ENCODE measurements at places on chromosomes 5 and 9.

- ATAC-seq, result no peak
These were observed 2.5 kb downstream of the BRIX1 start for GRCh38 chr5:34918025-34918424.

DNA sequence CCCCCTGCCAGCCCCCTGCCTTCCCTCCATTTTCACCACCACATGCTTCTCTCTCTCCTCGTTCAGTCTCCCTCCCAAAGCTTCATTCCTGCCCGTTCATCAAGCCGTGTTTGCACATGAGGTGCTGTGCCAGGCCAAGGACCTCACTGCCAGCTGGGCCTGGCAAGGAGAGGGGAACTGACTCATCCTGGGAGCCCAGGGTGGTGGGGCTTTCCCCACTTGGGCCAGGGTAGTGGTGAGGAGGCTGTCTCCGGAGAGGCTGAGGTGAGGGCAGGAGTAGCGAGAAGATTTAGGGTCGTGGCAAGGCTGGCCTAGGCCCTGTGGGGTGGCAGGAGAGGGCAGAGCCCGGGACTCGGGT lies 30.4 kb upstream of the NOTCH1 start:
- peak; percentile 79 for ATAC-seq

DNA sequence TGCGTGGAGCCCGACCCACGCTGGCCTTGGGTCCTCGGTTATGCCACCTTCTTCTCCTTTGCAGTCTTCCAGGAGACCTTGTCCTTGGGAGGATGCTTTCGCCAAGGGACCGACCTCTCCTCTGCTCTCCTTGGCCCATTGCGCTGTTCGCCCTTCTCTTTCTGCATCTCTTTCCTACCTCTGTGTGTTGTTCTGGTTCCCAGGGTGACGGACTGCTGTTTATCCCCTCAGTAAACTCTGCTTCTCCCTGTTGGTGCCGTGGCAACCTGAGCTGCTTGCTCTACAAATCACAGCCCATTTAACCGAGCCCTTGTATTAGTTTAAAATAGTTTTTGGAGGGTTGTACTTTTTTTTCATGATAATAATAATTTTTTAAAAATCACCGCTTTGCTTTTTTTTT lies 97.9 kb downstream of the DAPK1 start:
- ATAC-seq, result no peak

DNA sequence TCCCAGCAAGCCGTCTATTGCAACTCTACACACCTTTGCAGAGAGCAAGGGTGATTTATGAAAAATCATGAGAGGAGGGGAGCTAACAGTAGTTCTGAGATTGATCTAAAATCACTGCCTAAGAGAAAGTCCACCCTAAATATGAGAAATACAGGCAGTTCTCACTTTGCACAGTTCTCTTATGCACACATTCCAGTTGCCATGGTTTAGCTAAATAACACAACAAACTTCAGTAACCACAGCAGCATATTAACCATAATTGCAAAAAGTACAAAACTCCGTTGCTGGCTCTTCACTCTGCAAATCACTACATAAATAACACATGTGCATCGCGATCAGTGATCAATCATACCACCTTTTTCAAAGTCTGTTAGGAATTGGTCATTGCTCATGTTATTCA lies 31.1 kb downstream of the PGGT1B start:
- ATAC-seq, result no peak

DNA sequence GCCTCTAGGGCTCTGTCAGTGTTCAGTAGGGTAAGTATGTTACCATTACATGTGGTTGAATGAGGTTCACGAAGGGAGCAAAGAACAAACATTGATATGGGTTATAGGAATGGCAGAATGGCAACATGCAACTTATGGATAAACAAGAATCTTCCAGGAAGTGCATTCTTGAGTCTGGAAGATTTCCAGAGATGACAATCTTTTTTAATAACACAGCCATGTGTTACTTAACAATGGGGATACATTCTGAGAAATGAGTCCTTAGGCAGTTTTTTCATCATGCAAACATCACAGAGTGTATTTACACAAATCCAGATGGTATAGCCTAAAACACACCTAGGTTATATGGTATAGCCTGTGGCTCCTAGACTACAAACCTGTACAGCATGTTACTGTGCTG lies 9.1 kb upstream of the SLC28A3 start:
- ATAC-seq, result no peak

Data from gastroesophageal sphincter (tissue), 4 donors.